Smooth muscle cell of the umbilical artery (primary cell): ENCODE measurements at places on chromosomes 11 and 22. TPM values are rescaled to one million over a fixed set of nuclear protein-coding genes. Genes with fewer than 3 reads are reported as not detected.

The MYO18B gene
- 0.59 and 3.6 TPM in 2 replicates for total RNA-seq

The TEX54 gene
- not detected in 2 replicates for total RNA-seq

The BLID gene
- total RNA-seq: 12.8 and 46.5 TPM in 2 replicates

The GAB4 gene
- total RNA-seq: not detected in 2 replicates

The PAMR1 gene
- 46.2 and 224 TPM in 2 replicates for total RNA-seq

The TBC1D22A gene
- total RNA-seq: 9.8 and 15.9 TPM in 2 replicates

The NXPE4 gene
- not detected in 2 replicates for total RNA-seq

The NR1H3 gene
- 4.4 and 4.8 TPM in 2 replicates for total RNA-seq

The KCNE3 gene
- 0.60 and 4.5 TPM in 2 replicates for total RNA-seq

The CLCF1 gene
- total RNA-seq: 1.8 and 4.2 TPM in 2 replicates

The MYRF gene
- 22.0 and 26.3 TPM in 2 replicates for total RNA-seq

The TBX1 gene
- not detected in 2 replicates for total RNA-seq

The MS4A6E gene
- not detected in 2 replicates for total RNA-seq

The ARHGEF17 gene
- 38.9 and 72.8 TPM in 2 replicates for total RNA-seq

The OR52E4 gene
- total RNA-seq: not detected in 2 replicates

The MUC15 gene
- total RNA-seq: not detected in 2 replicates

The ABTB2 gene
- total RNA-seq: 12.8 and 14.2 TPM in 2 replicates

The GRK2 gene
- total RNA-seq: 24.6 and 33.1 TPM in 2 replicates

The OR6A2 gene
- total RNA-seq: 0.30 and 1.2 TPM in 2 replicates

The CRYBB3 gene
- total RNA-seq: not detected in 2 replicates

The TESMIN gene
- 0.30 and 0.78 TPM in 2 replicates for total RNA-seq

The EXT2 gene
- total RNA-seq: 324 and 375 TPM in 2 replicates

The RAG2 gene
- not detected in 2 replicates for total RNA-seq
